A673 (cell line): ENCODE measurements at places on chromosomes 4 and X.
A peak's percentile ranks its signal among the peaks of the same experiment; 100 is the strongest.

DNA sequence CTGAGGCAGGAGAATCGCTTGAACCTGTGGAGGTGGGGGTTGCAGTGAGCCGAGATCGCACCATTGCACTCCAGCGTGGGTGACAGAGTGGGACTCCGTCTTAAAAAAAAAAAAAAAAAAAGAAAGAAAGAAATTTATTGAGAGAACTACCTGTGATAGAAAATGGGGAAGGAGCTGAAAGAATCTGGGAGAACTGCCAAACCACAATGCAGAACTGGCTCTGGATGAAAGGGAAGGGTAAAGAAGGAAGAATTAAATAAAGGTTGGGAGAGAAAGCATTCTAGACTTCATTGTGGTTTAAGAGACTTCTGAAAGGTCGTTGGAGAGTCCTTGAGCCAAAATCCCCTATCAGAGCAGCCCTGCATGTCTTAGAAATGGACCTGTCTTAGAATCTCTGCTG, 567.9 kb upstream of the HTR2C start:
- no peak for DNase-seq

GRCh38 chr4:106548446-106549044, 180.0 kb upstream of the GIMD1 start:
- no peak for DNase-seq

DNA sequence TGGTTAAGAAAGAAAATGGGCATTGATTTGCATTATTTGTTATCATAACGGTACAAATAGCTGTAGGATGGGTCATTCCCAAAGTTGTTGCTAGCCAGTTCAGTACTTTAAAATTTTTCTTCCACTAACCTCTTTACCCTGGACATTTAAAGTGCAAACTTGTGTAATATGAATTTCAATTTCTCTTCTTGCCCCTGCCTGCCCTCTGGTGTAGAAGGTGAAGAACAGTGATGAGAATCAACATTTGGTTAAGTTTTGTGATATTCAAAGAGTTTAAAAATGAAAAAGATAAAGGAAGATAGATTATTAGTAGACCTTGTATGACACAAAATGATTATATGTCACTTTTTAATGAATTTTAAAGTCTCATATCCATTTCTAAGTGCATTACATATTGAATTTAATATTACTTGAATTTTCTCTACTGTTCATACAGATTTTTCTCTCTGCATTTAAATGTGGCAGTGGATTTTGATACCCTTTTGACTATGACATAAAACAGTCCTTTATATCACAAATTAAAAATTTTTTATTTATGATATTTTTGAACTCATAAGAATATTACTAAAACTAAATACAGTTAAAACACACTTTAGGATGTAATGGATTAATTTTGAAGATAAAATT, 337.7 kb downstream of the BMPR1B start:
- peak; percentile 63 for DNase-seq

DNA sequence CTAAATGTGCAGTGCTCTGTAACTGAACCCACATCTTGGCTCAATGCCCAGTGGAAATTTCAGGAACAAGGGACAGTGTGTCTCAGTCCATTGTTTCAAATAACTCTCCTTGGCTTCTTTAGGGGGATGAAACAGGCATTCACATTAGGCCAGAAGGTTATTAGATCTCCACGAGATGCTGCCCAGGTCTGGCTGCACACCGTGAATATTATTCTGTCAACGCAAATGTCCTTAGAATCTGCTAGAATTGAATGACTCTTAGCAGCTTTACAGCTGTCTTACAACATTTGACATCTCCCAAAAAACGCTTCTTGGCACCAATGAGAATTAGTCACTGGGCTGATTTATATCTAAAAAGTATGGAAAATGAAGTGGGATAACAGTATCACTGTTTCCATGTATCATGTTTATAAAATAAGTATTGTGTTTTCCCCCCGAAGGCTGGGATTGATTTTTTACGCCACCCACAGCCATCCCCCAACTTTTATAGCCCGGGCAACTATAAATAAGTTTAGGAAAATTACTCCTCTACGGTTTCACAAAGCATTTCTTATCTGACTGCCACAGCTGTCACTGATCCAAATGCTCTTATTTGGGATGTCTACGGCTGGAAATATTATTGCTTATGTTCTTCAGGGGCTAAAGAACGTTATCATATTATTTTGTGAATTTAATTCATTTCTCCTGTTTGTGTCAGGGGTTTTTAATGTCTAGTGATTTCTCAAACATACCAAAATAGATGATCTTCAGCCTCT, 559.7 kb upstream of the FAT1 start:
- DNase-seq: no peak

DNA sequence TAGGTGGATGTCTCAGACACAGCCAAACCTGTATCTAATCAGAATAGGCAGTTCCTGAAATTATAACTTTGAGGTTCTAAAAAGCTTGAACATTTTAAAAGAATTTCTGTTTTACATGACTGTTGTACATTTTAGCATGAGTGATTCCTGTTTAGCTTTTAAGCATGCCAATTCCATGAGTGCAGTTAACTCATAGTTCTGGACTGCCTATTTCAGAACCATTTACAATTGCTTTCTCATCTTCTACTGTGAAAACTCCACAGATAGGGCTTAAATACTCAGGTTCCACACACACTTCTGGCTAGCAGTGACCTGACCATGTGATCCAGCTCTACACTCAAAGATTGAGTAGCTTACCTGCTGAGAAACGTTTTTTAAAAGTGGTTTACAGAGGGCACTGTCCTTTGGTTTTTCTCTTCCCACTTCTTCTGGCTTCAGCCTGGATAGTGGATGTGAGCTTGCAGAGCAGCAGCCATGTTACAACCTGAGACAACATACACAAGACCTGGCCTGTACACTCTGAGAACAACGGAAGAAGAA, 280.8 kb downstream of the ANKRD50 start:
- DNase-seq: no peak

- no peak for DNase-seq
Observed at GRCh38 chr4:7121174-7121573, 53.3 kb upstream of the GRPEL1 start.

GRCh38 chr4:40536032-40536431, 93.6 kb downstream of the RBM47 start:
- no peak for DNase-seq

DNA sequence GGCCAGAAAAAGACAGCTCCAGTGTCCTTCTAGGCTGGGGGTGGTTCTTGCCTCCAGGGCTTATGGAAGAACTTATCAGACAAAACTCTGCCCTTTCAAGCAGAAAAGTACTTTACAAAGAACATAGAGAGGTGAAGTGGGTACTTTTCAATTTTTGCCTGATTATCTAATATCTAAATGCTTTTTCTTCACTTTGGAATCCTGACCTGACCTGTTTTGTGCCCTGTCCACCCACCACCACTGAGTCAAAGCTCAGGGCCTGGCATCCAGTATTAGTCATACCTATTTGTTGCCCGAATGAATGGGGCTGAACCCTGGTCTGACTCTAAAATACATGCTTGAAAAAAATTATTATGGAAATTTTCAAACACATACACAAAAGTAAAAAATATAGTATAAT, 37.2 kb downstream of the RTL9 start:
- no peak for DNase-seq

GRCh38 chrX:133958997-133959688, 26.3 kb downstream of the GPC3 start:
- DNase-seq: no peak

DNA sequence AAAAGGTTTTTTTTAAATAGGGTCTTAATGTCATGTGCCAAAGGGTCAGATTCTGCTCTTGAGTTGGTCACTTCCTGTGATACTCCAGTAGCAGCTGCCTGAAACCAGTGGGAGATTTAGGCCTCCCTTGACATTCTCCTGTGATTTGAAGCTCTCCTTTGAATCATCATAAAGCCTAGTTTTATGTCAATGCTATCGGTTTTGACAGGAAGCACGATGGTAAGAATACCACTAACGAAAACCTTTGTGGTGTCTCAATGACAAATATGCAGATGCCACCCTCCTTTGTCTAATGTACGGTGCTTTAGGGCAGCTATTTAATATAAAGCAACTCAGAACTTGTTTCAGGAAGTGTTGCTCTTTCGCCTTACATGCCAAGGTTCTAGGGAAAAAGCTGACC, 44.2 kb downstream of the CCNI start:
- no peak for DNase-seq

GRCh38 chrX:147550217-147550616, 361.5 kb upstream of the FMR1 start:
- DNase-seq: peak; percentile 24

- no peak for DNase-seq
Observed at GRCh38 chr4:9859810-9860209, 78.4 kb downstream of the DRD5 start.

DNA sequence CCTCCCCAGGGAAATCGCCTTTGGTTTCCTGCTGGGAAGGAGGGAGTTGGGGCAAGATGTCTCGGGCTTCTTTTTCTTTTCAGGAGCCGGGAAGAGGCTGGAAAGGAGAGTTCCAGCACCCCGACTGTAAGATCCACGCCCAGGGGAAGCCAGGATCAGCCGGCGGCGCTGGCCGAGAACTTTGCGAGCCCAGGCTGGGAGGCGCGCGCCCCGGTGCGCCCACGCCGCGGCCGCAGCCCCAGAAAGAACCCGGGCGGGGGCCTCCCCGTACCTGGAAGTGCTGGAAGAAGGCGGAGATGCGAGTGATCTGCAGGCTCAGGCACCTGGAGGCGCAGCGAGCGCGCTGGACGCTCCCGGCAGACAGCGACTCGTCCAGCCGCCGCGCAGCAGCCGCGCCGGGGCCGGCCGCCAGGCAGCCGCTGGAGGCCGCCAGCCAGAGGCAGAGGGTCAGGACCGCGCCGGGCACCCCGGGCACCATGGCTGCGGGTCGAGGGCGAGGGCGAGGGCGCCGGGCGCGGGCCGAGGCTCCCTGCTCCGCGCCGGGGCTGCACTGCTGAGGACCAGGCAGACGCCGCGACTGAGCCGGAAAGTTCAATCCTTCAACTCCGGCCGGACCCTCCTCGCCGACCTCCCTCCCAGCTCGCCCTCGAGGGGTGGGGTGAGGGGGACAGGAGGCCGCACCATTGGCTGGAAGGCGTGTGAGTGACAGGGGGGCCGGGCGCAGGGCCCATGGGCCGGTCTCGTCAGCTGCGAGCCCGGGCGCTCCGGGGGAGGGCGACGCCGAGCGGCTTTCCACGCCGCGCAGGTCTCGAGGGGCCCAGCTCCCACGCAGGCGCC, at the start of gene ANOS1:
Gene ANOS1, minus strand, starts transcription at position 579 of the 837 bp plus-strand sequence. Its CDS starts 101 bp downstream, at position 478.
- DNase-seq: peak; percentile 19

- DNase-seq: no peak
Observed at GRCh38 chr4:53234111-53234510, 131.8 kb downstream of the SCFD2 start.

DNA sequence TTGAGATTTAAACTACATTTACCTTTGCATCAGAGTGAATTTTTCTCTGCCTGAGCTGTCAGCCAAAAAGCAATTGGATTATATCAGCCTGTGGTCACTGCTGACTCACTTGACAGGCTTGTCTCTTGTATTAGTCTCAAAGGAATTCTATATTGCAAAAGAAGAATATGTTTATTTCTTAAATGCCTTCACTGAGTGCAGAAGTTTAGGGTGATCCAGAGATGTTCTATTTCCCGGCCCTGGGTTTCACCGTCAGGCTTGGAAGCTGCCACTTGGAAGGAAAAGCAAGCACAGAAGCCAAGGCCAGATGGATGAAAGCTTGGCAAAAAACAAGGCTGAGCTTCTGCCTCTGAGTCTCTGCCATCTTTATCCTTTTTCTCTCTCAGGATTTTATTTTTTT, 80.9 kb downstream of the FAM114A1 start:
- peak; percentile 62 for DNase-seq

GRCh38 chrX:145502670-145503069, 255.4 kb downstream of the SPANXN1 start:
- DNase-seq: no peak

GRCh38 chr4:151948351-151949016, 187.7 kb upstream of the GATB start:
- no peak for DNase-seq

DNA sequence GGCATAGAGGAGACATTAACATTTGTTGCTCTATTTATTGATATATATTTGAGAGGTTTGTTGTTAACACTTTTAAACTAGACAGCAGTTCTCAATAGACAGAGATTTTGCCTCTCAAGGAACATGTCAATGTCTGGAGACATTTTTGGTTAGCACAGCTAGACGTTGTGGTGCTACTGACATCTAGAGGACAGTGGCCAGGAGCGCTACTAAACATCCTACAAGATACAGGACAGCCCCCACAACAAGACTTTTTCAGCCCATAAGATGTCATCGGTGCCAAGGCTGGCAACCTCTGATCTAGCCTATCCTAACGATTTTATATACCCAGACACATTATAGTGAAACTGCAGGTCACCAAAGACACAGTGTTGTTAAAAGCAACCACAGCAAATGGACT, 18.4 kb upstream of the CTSO start:
- DNase-seq: peak; percentile 60

GRCh38 chr4:109733728-109734127, 3.9 kb upstream of the PLA2G12A start:
- no peak for DNase-seq

DNA sequence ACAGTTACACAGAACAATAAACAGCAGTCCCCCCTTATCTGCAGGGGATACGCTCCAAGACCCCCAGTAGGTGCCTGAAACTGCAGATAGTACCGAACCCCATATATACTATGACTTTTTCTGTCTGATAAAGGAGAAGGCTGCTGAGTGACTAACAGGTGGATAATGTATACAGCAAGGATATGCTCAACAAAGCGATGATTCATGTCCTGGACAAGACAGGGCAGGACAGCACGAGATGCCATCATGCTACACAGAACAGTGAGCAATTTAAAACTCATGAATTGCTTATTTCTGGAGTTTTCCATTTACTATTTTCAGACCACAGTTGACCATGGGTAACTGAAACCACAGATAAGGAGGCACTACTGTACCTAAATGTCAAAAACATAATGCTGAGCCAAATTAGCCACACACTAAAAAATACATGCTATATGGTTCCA, 76.1 kb downstream of the MANBA start:
- no peak for DNase-seq

DNA sequence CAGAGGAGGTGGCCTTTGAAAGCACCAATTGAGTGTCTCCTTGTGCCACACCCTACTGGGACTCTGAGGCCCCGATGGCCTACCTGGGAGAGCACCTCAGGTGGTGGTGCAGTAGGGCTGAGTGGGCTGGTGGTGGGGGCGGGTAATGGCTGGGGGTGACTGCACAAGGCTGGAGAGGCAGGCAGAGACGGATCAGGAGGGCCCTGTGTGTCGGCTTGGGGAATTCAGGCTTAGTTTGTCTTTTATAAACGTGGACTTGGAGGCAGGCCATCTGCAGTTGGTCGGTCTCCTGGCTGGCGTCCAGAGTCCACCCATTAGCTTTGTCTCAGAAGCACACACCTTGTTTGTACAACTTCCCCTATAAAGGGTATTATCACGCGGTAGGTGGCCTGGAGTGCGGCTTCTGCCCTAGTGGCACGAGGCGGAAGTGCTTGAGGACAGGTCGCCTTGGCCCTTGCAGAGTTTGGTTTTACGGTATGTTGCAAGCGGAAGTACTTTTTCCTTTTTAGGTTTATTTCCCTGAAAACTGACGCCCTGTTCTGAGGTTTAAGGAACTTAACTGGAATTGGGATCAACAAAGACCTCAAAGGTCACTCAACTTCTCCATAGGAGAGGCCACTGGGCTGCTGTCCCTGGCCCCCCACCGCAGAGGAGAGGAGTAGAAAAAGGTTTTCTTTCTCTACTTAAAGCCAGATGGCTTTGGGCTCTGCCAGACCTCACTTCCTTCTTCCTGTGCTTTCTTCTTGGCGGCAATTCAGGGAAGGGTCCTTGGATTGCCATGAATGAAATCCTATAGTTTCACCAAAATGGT, 8.0 kb downstream of the TBC1D14 start:
- DNase-seq: no peak
